ENCODE measurements at places on chromosomes 5 and 9.

- DNase-seq = no peak
Observed at GRCh38 chr9:130633336-130634190, 30.8 kb upstream of the PRDM12 start.

DNA sequence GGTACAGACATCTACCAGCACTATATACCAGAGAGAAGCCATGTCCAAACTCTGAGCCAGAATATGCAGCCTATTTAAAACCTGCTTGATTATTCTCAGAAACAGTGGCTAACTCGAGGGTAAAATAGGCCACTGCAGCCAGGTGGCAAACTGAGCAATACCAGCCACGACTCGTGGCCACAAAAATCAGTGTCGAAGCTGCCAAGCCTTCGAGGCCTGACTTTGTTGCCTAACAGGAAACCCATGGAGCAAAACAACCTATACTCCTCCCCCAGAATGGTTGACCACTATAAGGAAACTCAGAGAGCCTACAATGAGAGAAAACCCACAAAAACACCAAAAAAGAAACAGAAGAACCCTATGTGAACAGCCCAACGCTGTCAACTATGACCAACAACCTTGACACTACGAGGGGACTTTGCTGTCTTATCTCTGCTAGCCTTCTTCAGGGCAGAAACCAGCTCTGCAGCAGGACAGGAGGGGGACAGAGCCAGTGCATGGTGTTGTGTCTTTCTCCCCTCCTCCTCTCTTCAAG is 133.8 kb downstream of the TMEM174 start:
- no peak for DNase-seq

- no peak for DNase-seq
Observed at GRCh38 chr5:10702911-10703491, 58.0 kb downstream of the DAP start.

- DNase-seq = no peak
Observed at GRCh38 chr9:35453786-35454185, 36.1 kb upstream of the RUSC2 start.

DNA sequence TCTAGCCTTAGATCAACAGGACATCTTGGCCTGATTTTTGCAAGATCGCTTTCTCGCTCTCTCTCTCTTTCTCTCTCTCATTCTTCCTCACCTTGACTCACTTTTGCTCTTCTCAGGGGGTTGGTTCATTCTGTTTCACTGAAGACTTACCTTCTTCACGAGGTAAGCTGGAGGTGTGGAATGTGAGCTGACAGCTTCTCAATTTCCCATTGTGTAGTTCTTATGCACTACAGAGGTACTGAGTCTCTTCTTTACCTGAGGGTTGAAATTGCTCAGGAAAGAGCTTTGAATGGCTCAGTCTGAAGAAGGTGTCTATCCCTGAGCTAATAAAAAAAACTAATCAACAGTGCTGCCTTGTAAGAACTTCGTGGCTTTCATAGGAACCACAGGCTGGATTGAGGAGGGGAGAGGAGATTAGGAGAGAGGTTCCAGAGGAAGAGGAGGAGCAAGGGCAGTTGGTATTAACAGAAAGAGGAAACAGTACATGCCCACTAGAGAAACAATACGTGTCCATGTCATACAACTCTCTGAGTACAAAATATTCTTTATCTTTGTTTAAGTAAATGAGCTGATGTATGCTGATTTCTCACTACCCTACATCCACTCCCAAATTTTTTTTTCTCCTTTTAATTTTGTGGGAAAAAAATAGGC is 192.2 kb downstream of the TMEM167A start:
- DNase-seq = no peak

DNA sequence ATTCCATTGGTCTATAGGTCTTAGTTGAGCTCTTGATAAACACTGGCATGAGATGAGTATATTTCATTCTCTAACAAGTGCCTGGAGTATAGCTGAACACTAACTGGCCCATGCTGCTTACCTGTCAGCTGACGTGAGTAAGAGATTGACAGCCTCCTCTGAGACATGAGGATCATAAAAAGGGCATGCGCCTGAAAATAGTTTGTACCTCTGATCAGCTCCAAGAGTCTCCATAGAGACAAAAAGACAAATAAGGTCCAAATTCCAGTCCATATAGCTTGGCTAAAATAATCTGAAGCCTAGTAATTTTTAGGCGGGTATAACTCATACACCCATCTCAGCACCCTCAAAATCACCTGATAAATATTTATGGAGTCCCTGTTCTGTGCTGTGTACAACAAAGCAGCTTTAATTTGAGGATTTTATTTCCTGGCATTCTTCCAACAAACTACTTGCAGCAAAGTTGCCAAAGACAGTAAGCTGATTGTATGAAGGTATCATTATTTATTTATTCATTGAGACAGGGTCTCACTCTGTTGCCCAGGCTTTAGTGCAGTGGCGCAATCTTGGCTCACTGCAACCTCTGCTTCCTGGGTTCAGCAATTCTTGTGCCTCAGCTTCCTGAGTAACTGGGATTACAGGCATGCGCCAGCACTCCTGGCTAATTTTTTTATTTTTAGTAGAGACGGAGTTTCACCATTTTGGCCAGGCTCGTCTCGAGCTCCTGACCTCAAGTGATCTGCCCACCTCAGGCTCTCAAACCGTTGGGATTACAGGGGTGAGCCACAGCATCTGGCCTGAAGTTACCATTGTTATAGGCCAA is 16.2 kb upstream of the FSD1L start:
- no peak for DNase-seq

DNA sequence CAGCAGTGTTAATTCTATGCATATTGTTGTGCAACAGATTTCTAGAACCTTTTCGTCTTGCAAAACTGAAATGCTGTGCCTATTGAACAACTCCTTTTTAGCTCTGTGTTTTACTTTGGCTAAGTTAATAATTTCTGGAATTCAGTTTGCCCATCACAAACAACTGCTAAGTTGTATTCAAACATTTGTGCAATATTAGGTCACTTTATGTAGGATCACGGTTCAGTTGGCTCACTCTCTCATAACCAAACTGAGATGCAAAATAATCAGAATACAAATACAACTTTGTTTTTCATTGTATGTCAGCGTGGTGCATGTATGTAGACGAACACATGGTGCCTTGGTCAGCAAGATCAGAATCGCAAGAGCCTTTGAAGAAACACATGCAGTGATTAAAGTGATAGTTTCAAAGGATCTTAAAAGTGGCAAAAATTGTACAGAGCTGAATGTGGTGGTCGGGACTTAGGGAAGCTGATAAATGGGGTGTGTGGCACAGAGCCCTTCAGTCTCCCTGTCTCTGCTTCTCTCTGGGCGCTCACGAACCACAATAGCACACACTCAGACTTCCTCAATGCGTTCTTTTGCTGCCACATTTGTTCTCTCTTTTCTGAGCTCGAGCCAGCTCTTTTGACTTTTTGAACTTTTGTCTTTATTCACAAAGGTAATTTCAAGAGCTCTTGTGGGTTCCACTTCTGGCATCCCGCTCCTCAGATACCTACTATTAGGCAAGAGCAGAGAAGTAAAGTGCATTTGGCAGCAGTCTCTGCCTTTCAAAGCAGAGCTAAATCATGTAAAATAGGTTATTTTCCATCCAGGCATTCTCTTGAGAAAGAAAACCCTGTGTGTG is 112.4 kb upstream of the CTSL start:
- DNase-seq = no peak

DNA sequence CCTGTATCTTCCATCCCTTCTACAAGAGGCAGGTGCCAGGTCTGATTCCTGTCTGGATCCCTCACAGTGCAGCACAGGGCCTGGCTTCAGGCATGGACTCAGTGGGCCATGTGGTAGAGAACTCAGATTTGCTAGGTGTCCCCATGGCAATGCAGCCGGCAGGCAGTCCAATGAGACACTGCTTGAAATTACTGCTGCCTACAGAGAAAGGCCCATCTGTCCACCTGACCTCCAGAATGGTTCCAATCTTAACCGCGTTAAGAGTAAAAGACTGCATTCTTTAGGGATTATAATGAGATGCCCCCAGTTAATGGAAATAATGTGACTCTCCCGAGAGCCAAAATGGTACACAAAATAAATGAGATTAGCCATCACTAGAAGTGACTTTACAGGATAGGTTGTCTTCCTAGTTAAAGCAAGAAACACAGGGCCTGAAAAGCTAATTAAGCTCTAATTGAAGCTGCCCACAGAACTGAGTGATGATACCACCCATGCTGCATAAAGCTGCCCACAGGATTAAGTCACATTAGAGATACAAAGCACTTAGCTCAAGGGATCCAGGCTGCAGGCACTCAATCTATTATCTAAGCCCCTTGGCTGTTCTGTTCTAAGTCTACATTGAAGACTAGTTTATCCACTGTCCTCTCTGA is 11.4 kb downstream of the FAM193B start:
- no peak for DNase-seq
